ENCODE measurements at places on chromosomes 11 and 22. TPM values are rescaled to one million over a fixed set of nuclear protein-coding genes. Genes with fewer than 3 reads are reported as not detected.

GRCh38 chr11:120031156-120031555, 106.8 kb downstream of the TRIM29 start:
- DNase-seq: no peak
- no peak overlapping the region for H3K4me3 ChIP-seq
- no peaks in the 10 kb centered on the region for H3K27me3 ChIP-seq
- H3K36me3 ChIP-seq: no peaks in the 10 kb centered on the region
- H3K27ac ChIP-seq: no peak overlapping the region

DNA sequence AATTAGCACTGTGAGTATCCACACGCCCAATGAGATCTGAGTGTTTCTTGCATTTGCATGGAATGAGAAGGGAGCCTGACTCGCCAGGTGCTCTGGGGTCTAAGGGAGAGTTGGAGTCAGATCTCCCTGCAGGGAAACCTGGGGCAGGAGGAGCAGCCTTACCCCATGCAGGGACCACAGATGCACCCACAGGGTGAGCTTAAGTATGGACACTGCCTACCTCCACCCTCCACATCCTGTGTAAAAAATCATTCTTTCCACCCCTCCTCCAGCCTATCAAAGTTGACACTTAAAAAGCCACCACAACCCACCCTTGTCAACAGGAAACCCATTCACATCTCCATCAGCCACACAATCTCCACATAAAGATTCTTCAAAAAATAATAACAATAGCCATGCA, 67.0 kb upstream of the IGLL5 start:
- H3K4me1 ChIP-seq: no peaks in the 10 kb centered on the region
- no peaks in the 10 kb centered on the region for H3K36me3 ChIP-seq
- DNase-seq: no peak

DNA sequence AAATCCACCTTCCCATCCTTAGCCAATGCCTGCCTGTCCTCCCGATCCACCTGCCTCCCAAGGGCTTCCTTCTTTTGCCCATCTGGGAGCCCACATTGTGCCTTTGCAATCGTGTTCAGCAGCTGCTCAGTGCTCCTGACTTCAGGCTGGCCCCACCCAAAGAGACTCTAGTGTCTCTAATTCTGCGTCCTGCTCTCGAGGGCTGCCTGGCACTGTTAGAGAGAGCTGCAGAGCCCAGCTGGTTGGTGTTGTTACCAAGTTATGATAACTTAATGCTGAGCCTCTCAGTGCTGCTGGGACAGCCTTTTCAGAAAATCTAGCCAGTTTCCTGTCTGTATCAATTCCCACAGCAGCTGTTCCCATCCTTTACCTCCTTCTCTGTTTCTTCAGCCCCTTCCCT, 69.1 kb downstream of the MICAL2 start:
- no peaks in the 10 kb centered on the region for H3K27me3 ChIP-seq
- peaks cover 15% of the 10 kb centered on the region for H3K4me1 ChIP-seq
- H3K4me3 ChIP-seq: no peak overlapping the region

DNA sequence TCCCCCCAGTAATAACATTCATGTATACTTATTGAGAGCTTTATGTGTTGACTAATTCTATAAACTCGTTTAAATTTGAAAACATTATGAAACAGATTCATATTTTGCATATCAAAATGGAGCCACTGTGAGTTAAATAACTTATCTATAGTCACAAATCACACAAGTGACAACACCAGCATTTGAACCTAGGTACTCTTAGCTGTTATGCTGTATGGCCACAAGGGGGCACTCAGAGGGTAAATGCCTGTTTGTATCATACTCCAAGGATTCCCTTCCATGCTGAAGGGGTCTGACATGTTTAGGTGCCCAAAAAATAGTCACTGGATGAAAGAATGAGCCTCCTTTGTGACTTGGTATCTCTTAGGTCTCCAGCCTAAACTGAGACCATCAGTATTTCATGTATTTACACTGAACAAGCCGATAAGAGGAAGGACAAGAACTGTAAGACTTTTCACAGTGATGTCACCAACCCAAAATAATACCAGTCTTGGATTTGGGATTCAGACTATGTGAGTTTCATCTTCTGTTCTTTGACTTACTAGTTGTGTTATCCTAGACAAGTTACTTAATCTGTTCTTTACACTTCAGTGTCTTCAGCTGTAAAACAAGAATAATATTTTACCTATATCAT, 12.2 kb upstream of the OR52D1 start:
- peak; percentile 48 for DNase-seq
- no peaks in the 10 kb centered on the region for H3K27me3 ChIP-seq
- no peaks in the 10 kb centered on the region for H3K4me1 ChIP-seq
- no peaks in the 10 kb centered on the region for H3K36me3 ChIP-seq
- no peak overlapping the region for H3K27ac ChIP-seq

GRCh38 chr11:132959693-132960092, 572.6 kb downstream of the OPCML start:
- H3K4me3 ChIP-seq: no peak overlapping the region
- DNase-seq: no peak
- H3K4me1 ChIP-seq: no peaks in the 10 kb centered on the region
- H3K27ac ChIP-seq: no peak overlapping the region
- no peaks in the 10 kb centered on the region for H3K27me3 ChIP-seq

GRCh38 chr22:47878460-47878859, 1116.0 kb downstream of the TBC1D22A start:
- H3K36me3 ChIP-seq: no peaks in the 10 kb centered on the region
- H3K4me3 ChIP-seq: no peak overlapping the region
- no peaks in the 10 kb centered on the region for H3K27me3 ChIP-seq
- no peak for DNase-seq
- H3K27ac ChIP-seq: no peak overlapping the region
- no peaks in the 10 kb centered on the region for H3K4me1 ChIP-seq

GRCh38 chr11:6253197-6253596, 6.4 kb upstream of the CCKBR start:
- peaks cover 41% of the 10 kb centered on the region for H3K4me1 ChIP-seq
- DNase-seq: no peak
- no peaks in the 10 kb centered on the region for H3K27me3 ChIP-seq
- no peaks in the 10 kb centered on the region for H3K36me3 ChIP-seq
- H3K27ac ChIP-seq: peak overlapping the region; percentile 90

- H3K4me1 ChIP-seq: no peaks in the 10 kb centered on the region
- no peak for DNase-seq
- no peak overlapping the region for H3K27ac ChIP-seq
Measured at GRCh38 chr22:26852176-26852575, 194.8 kb downstream of the MIAT start.

- no peaks in the 10 kb centered on the region for H3K36me3 ChIP-seq
- no peak overlapping the region for H3K27ac ChIP-seq
- H3K4me1 ChIP-seq: no peaks in the 10 kb centered on the region
- H3K27me3 ChIP-seq: no peaks in the 10 kb centered on the region
- H3K4me3 ChIP-seq: no peak overlapping the region
Measured at GRCh38 chr22:49748514-49748913, 79.2 kb downstream of the BRD1 start.

GRCh38 chr11:116336540-116336939, 436.2 kb downstream of the BUD13 start:
- H3K27me3 ChIP-seq: no peaks in the 10 kb centered on the region
- no peak overlapping the region for H3K4me3 ChIP-seq
- H3K36me3 ChIP-seq: no peaks in the 10 kb centered on the region
- H3K27ac ChIP-seq: no peak overlapping the region
- no peaks in the 10 kb centered on the region for H3K4me1 ChIP-seq

DNA sequence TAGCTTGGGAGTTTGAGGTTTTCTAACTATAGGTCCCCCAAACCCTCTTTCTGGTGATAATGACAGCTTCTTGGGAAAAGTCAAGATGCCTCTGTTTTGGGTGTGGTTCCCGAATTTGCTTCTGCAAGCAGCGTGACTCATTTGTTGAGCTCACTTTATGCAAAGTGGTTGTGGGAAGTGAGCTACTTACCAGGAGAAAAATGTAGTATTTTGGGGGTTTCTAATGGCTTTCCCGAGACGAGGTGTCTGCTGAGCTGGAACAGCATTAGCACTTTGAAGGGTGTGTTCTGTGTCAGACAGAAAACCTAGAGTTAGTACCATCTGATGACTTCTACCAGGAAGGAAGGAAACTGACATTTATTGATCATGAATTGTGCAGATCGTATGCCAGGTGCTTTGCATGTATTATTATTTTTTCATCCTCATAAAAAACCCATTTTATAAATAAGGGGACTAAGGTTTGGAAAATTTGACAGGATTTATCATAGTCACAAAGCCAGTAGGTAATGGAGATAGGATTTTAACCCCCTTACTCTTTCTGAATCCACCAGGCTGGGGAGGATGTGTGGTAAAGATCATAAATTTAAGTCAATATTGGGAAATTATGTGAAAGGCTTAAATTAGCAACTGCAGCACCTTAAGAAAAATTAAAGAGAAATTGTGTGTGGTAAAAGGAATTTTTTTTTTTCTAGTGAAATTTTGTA, 108.8 kb upstream of the CD44 start:
- no peak overlapping the region for H3K4me3 ChIP-seq
- no peaks in the 10 kb centered on the region for H3K27me3 ChIP-seq
- H3K27ac ChIP-seq: no peak overlapping the region
- no peaks in the 10 kb centered on the region for H3K4me1 ChIP-seq
- no peak for DNase-seq

GRCh38 chr11:118046051-118046963, 30.6 kb upstream of the TMPRSS4 start:
- H3K27ac ChIP-seq: no peak overlapping the region
- H3K27me3 ChIP-seq: no peaks in the 10 kb centered on the region
- no peaks in the 10 kb centered on the region for H3K4me1 ChIP-seq
- H3K36me3 ChIP-seq: no peaks in the 10 kb centered on the region

DNA sequence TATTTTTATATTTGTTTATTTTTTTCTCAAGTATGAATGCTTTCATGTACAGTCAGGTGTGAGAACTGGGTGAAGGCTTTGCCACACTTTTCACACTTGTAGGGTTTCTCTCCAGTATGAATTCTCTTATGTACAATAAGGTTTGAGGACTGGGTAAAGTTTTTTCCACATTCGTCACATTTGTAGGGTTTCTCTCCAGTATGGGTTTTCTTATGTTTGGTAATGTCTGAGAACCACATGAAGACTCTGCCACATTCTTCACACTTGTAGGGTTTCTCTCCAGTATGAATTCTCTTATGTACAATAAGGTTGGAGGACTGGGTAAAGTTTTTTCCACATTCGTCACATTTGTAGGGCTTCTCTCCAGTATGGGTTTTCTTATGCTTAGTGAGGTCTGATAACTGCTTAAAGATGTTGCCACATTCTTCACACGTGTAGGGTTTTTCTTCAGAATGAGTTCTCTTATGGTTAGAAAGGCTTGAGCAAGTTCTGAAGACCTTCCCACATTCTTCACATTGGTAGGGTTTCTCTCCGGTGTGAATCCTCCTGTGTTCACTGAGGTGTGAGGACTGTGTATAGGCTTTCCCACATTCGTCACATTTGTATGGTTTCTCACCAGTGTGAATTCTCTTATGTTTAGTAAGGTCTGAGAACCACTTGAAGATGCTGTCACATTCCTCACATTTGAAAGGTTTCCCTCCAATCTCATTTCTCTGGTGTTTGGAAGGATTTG, 19.7 kb downstream of the ZNF195 start:
- no peaks in the 10 kb centered on the region for H3K27me3 ChIP-seq
- no peak overlapping the region for H3K4me3 ChIP-seq
- peaks cover 22% of the 10 kb centered on the region for H3K36me3 ChIP-seq
- no peak overlapping the region for H3K27ac ChIP-seq
- no peak for DNase-seq

The BTG4 gene
- not detected for total RNA-seq

The PTGDR2 gene
- total RNA-seq: 0.52 TPM

The FXYD2 gene
- total RNA-seq: 290 TPM

The SCGB2A2 gene
- total RNA-seq: not detected

The APOBEC3F gene
- total RNA-seq: 0.52 TPM

The MISFA gene
- not detected for total RNA-seq
